ENCODE measurements at places on chromosomes 13 and 19. TPM values are rescaled to one million over a fixed set of nuclear protein-coding genes. Genes with fewer than 3 reads are reported as not detected.

DNA sequence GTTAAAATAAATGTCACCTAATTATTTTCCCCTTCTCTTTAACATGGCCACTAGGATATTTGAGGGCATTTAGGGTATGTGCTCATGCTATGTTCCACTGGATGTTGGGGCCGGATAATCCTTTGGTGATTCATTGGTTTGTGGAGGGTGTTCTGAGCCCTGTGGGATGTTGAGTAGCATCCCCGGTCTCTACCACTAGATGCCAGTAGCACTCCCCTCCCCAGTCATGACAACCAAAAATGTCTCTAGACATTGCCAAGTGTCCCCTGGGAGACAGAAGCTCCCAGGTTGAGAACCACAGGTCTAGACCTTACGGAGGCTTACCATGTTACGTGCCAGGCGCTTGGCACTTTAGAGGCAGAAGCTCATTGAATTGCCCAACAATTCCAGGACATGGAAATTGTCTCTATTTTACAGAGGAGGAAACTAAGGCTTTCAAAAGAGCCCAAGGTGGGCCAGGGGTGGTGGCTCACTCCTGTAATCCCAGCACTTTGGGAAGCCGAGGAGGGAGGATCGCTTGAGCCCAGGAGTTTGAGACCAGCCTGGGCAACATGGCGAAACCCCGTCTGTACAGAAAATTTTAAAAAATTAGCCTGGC, 14.1 kb downstream of the SHANK1 start:
- H3K4me3 ChIP-seq: no peak overlapping the region
- peak; percentile 39 for DNase-seq
- H3K36me3 ChIP-seq: no peaks in the 10 kb centered on the region
- peaks cover 8% of the 10 kb centered on the region for H3K4me1 ChIP-seq
- no peak overlapping the region for H3K27ac ChIP-seq
- H3K27me3 ChIP-seq: peaks cover 42% of the 10 kb centered on the region

- peaks cover 8% of the 10 kb centered on the region for H3K36me3 ChIP-seq
- H3K4me3 ChIP-seq: no peak overlapping the region
- no peak overlapping the region for H3K27ac ChIP-seq
- no peak for DNase-seq
- no peaks in the 10 kb centered on the region for H3K27me3 ChIP-seq
These were observed 104.7 kb downstream of the MYCBP2 start for GRCh38 chr13:77222000-77222690.

- H3K4me1 ChIP-seq: peaks cover 11% of the 10 kb centered on the region
- no peaks in the 10 kb centered on the region for H3K36me3 ChIP-seq
- no peak overlapping the region for H3K4me3 ChIP-seq
These were observed 7.4 kb downstream of the FUT6 start for GRCh38 chr19:5832061-5832460.

DNA sequence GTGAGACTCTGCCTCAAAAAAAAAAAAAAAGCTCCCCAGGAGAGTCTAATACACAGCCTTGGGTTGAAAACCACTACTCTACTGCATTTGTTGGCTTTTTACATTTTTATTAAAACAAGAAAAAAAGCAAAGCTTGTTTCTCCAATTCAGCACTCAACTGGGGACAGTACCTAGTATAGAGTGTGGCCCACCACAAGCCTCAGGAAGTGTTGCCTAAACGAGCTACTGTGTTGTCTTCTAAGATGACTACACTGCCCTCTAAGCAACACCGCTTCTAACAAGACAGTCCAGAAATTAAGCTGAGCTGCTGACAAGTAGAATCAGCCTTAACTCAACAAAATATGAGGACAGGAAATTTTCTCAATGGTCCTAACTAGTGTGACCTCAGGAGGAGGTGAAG, 522.2 kb downstream of the FGF9 start:
- H3K27me3 ChIP-seq: peaks cover 6% of the 10 kb centered on the region
- no peaks in the 10 kb centered on the region for H3K4me1 ChIP-seq
- no peak for DNase-seq

Gene NEK5
- 0.12 TPM for total RNA-seq

DNA sequence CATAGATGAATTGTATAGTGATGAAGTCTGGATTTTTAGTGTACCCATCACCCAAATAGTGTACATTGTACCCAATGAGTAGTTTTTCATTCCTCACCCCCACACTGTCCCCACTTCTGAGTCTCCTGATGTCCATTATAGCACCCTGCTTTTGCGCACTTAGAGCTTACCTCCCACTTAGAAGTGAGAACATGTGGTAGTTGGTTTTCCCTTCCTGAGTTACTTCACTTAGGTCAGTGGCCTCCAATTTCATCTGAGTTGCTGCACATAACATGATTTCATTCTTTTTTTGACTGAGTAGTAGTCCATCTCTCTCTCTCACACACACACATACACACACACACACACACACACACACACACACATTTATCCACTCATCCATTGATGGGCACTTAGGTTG, 43.2 kb upstream of the ALOX5AP start:
- no peak overlapping the region for H3K27ac ChIP-seq
- H3K36me3 ChIP-seq: no peaks in the 10 kb centered on the region
- no peak for DNase-seq
- peaks cover 3% of the 10 kb centered on the region for H3K27me3 ChIP-seq

Gene ZNF577
- total RNA-seq: 20.4 TPM

- H3K36me3 ChIP-seq: no peaks in the 10 kb centered on the region
- H3K27ac ChIP-seq: no peak overlapping the region
- DNase-seq: no peak
- peaks cover 29% of the 10 kb centered on the region for H3K27me3 ChIP-seq
- no peaks in the 10 kb centered on the region for H3K4me1 ChIP-seq
These were observed 339.9 kb downstream of the SLC7A1 start for GRCh38 chr13:29255567-29255966.

GRCh38 chr19:33621811-33622504, at the start of gene CHST8:
CHST8 (plus strand) TSS chr19:33621953; CDS start chr19:33689262, 67,309 bp downstream.
- H3K27me3 ChIP-seq: peaks cover 90% of the 10 kb centered on the region
- H3K4me1 ChIP-seq: peaks cover 7% of the 10 kb centered on the region
- H3K36me3 ChIP-seq: no peaks in the 10 kb centered on the region

GRCh38 chr13:97324115-97324514, 102.0 kb downstream of the MBNL2 start:
- H3K4me3 ChIP-seq: no peak overlapping the region
- H3K27me3 ChIP-seq: no peaks in the 10 kb centered on the region
- no peaks in the 10 kb centered on the region for H3K36me3 ChIP-seq
- no peak for DNase-seq
- H3K27ac ChIP-seq: peak overlapping the region; percentile 53

- no peak overlapping the region for H3K4me3 ChIP-seq
- no peak overlapping the region for H3K27ac ChIP-seq
- no peaks in the 10 kb centered on the region for H3K27me3 ChIP-seq
- H3K4me1 ChIP-seq: peaks cover 19% of the 10 kb centered on the region
- DNase-seq: no peak
These were observed 310.8 kb upstream of the KLF12 start for GRCh38 chr13:74444864-74445479.

GRCh38 chr13:96533408-96533807, 443.5 kb downstream of the HS6ST3 start:
- peaks cover 3% of the 10 kb centered on the region for H3K4me1 ChIP-seq
- no peak for DNase-seq
- H3K27ac ChIP-seq: no peak overlapping the region
- H3K36me3 ChIP-seq: no peaks in the 10 kb centered on the region
- H3K27me3 ChIP-seq: no peaks in the 10 kb centered on the region
- no peak overlapping the region for H3K4me3 ChIP-seq

- H3K4me3 ChIP-seq: no peak overlapping the region
- H3K27me3 ChIP-seq: no peaks in the 10 kb centered on the region
- H3K27ac ChIP-seq: no peak overlapping the region
- peaks cover 25% of the 10 kb centered on the region for H3K4me1 ChIP-seq
These were observed 10.9 kb upstream of the ADGRE5 start for GRCh38 chr19:14370169-14370939.

Gene TNNI3
- 5.4 TPM for total RNA-seq

All from neural crest cell (in vitro differentiated cells).